Psoas muscle (tissue), 8 donors: ENCODE measurements at places on chromosomes 7 and 10. TPM values are rescaled to one million over a fixed set of nuclear protein-coding genes. Genes with fewer than 3 reads are reported as not detected.

DNA sequence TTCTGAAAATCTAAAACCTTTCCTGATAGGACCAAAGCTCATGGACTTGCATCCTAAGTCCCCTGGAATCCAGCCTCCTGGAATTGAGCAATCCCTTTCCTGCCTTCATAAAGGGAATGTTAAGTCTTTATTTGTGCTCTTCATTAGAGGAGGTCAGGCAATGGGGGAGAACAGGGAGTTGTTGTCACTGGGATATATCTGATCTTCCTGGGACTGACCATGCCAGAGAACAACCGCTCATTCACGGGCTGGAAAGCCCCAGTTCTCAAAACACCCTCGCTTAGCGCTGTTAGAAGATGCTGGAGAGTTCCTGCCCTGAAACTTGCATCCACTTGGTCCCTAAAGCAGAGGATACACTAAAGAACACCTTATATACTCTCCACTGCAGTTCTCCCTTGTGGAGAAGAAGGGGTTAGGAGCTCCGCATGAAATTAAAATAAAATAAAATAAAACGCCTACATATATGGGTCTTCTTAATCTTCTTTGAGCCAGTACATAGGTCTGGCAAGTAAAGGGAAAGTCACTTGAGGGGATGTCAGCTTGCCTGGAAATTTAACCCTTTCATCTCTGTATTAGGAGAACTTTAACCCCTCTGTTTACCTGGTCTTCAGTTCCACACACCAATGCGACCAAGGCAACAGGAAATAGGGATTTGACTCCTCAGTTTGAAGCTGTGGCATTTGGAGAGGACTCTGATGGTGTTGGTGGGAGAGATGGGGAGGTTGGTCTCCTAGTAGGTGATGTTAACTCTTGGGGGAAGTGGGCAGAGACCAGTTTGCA is 1.2 kb downstream of the SORCS1 start:
- no peak for DNase-seq

Gene OR2A1
- total RNA-seq, result not detected

DNA sequence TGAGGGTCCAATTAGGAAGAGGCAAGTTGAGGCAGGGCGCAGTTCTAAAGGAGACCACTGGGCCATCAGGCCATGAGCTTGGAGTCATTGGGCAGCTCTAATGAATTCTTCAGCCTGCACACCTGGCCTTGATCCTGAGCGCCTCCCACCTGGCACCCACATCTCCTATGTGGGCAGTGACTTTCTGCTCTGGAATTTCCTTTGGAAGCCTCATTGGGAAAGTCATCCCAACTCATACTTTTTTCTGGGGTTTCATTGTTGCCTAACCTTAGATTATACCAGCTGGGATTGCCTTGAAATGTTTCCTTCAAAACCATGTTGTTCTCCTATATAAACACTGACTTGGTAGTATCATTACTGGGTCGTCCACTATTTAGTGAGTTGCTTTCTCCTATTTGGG is 54.1 kb downstream of the PLPP4 start:
- no peak for DNase-seq

DNA sequence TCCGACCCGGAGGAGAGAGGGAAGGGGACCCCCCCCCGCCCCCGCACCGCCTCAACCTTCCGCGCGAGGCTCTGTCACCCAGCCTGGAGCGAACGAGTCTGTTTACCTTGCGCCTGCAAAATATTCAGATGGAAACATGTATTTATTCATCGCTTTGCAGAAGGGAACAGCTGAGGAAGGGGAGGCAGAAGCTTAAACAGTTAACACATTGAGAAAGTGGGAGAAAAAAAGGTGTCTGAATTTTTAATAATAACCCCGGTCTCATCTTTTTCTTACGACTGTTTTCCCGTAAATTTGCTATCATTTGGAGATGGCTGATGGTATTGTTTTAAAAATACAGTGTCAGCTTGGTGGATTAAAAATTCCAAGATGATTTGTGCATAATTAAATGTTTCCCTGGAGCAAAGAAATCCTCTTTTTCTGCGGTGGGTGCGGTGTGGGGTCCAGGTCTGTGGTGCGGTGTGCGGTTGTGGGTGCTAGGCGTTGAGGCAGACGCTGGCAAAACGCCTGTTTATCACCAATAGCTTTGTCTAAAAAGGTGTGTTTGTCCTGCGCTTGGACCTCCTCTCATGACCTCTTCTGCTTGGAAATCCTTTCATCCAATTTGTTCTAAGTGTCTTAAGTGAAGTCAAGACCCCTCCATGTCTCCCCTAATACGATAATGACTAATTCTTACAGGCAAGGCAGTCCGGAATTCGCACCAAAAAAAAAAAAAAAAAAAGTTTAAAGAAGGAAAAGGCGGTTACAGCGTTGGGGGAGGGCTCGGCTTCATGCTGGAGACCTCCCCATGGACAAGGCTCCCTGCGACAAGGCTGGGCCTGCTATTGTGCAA is 1.6 kb downstream of the UNCX start:
- no peak for DNase-seq

- no peak for DNase-seq
Measured at GRCh38 chr10:36452851-36453250, 672.5 kb upstream of the ANKRD30A start.

GRCh38 chr10:116777006-116777405 is 34.6 kb upstream of the HSPA12A start:
- no peak for DNase-seq

DNA sequence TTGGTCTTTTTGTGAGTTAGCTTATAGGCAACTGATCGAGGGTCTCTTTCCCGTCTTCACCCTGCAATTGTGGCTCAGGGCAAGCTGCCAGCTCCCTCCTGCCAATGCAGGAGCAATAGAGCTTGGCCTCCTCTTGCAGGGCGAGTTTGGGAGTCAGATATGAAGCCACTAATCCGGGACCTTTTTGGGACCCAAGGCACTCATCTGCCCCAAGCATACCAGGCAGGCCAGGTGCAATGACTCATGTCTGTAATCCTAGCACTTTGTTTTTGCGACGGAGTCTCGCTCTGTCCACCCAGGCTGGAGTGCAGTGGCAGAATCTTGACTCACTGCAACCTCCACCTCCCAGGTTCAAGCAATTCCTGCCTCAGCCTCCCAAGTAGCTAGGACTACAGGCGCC is 21.1 kb downstream of the LIMK1 start:
- peak; percentile 53 for DNase-seq

- DNase-seq, result no peak
Measured at GRCh38 chr7:79927116-79927515, 207.5 kb upstream of the GNAI1 start.
